T-helper 17 cell (primary cell): ENCODE measurements at places on chromosomes 2 and 18.

DNA sequence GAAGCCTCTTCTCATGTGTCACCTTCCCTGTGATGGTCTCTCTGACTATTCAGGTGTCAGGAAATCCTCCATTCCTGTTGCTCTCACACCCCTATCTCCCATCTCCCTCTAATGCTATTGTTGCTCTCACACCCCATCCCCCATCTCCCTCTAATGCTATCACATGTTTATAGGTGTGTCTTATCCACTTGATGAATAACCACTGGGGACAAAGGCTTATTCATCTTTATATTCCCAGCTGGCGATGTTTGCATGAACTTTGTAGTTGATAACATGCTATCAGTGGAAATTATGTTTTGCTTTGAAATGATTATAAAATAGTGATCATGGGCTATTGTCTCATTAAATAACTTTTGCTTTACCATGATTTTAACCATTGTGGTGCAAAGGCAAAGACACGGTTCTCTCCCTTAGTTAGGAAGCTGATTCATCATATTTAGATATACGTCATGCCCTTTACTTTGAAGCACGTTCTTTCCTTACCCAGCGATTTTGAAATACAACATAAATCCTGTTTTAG lies 220.5 kb downstream of the PMAIP1 start:
- DNase-seq, result no peak

GRCh38 chr2:211434773-211435172 lies 878.4 kb downstream of the CPS1 start:
- no peak for DNase-seq

DNA sequence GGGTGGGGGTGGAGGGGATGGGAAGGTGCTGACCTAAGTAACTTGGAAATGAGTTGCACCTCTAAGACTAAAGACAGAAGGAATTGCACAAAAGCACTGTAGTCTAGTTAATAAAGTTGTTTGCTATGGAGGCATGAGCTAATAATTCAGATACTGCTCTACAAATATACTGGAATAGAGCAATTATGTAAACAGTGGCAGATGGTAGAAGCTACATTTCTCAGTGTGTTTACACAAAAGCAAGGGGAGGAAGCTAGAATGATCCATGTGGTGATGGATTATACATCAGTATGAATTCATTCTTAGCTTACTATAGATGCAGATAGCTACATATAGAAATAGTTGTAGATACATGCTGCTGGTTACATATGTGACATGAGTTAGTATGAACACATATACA lies 27.6 kb upstream of the UBE2F start:
- no peak for DNase-seq

DNA sequence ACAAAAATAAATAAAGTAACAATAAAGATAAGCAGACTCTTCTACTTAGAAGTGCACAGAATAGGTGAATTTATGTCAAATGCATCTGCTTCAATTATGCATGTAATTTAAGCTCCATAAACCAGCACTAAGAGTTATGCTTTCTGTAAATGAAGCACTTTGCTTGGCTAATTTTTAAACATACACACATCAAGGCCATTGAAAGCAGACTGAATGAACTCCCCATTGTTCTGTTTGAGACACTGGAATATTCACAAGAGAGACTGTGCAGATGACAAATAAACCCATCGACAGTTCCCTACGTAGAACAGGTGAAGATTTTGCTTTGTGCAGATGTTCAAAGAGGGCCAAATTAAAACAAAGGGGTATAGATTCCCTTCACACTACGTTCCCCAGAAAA lies 133.4 kb downstream of the PID1 start:
- no peak for DNase-seq

GRCh38 chr2:215431290-215431689 lies 4.6 kb downstream of the FN1 start:
- no peak for DNase-seq
